Glomerular endothelial cell (primary cell): ENCODE measurements at places on chromosomes 6 and 20. TPM values are rescaled to one million over a fixed set of nuclear protein-coding genes. Genes with fewer than 3 reads are reported as not detected.

The HINT3 gene
- total RNA-seq, result 11.8 and 16.4 TPM in 2 replicates

The MATN4 gene
- not detected in 2 replicates for total RNA-seq

The PRKN gene
- total RNA-seq, result 0.63 and 0.93 TPM in 2 replicates

The CBLN4 gene
- not detected in 2 replicates for total RNA-seq

The SDCBP2 gene
- 3.2 and 4.4 TPM in 2 replicates for total RNA-seq

The VAPB gene
- 10.1 and 17.6 TPM in 2 replicates for total RNA-seq

The TMEM200A gene
- 9.3 and 15.9 TPM in 2 replicates for total RNA-seq

The SAMHD1 gene
- total RNA-seq, result 45.5 and 95.0 TPM in 2 replicates

The LRRN4 gene
- 19.4 and 59.0 TPM in 2 replicates for total RNA-seq

The HSPA1L gene
- 0.44 and 0.53 TPM in 2 replicates for total RNA-seq

The KCNB1 gene
- total RNA-seq, result not detected in 2 replicates

The ID4 gene
- total RNA-seq, result 0.24 and 1.1 TPM in 2 replicates

The MAS1 gene
- not detected in 2 replicates for total RNA-seq

The TCFL5 gene
- total RNA-seq, result 12.1 and 17.4 TPM in 2 replicates

The MEI4 gene
- not detected in 2 replicates for total RNA-seq

- DNase-seq, result no peak
Measured at GRCh38 chr6:36327226-36327918, 9.3 kb downstream of the BNIP5 start.

DNA sequence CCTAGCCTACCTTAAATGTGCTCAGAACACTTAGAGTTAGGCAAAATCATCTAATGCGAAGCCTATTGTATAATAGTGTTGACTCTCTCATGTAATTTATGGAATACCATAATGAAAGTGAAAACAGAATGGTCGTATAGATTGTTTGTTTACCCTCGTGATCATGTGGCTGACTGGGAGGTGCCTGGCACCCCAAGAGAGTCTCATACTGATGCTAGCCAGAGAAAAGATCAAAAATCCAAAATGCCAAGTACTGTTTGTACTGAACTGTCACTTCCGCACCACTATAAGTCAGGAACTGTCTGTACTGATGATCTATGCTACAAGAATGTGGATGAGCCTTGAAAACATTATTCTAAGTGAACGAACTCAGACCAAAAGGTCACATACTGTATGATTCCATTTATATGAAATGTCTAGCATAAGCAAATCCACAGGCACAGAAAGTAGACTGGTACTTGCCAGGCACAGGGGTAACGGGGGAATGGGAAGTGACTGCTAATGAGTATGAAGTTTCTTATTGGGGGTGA is 22.4 kb downstream of the ZMYND8 start:
- peak; percentile 97 for DNase-seq

DNA sequence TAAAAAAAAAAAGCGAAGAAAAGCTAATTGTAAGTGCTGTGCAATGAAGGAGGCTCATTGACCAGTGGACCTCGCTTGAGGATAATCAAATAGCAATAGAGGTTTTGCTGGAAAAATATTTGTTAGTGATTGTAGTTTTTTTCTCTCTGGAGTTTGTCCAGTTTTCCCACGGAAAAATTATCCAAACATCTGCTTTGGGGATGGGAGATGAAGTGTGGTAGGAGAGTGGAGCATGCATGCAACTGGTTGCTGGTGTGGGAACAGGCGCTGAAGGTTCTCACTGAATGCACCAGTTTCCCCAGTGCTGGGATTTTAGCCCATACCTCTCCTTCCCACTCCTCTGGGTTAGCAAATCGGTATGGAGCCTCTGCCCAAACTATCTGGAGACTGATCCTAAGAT is 281.7 kb upstream of the TAB2 start:
- no peak for DNase-seq

DNA sequence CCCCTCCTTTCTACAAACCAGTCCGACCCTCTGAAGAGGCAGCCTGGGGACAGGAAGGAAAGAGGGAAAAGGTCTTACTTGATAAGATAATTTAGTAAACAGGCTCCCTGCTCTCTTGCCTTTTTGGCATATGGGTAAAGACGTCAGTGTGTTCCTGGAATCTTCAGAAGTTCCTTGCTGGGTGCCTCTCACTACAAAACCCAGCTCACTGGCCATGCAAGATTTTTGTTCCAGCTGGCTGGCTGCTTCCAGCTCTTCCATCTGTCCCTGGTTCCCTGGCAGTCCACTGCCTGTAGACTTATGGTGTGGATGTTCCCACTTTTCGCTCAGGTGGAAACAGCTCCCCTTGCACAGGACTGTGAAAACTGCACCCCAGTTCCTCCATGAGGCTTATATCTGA is 57.4 kb downstream of the MOCS1 start:
- no peak for DNase-seq

- DNase-seq, result no peak
Measured at GRCh38 chr20:1868856-1869255, 26.4 kb upstream of the SIRPA start.

GRCh38 chr6:105832313-105832761 is 253.8 kb upstream of the PRDM1 start:
- DNase-seq, result no peak

DNA sequence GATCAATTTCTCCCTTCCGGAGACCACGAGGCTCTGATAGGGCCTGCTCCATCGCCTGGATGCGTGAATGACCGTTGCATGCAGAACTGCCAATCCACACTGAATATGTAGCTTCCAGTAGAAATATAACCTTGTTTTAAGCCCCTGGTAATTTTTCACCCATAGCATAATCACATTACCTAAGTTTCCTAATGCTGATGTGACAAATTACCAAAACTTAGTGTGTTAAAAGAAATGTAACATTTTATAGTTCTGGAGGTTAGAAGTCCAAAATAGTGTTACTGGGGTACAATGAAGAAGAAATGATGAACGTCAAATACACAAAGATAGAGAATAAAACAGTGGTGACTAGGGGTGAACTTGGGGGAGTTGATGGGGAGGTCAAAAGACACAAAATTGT is 22.0 kb upstream of the SIRPD start:
- DNase-seq, result no peak

GRCh38 chr6:100617633-100618350 is 153.1 kb upstream of the SIM1 start:
- no peak for DNase-seq

- DNase-seq, result no peak
Measured at GRCh38 chr20:54606380-54606779, 131.0 kb downstream of the DOK5 start.

DNA sequence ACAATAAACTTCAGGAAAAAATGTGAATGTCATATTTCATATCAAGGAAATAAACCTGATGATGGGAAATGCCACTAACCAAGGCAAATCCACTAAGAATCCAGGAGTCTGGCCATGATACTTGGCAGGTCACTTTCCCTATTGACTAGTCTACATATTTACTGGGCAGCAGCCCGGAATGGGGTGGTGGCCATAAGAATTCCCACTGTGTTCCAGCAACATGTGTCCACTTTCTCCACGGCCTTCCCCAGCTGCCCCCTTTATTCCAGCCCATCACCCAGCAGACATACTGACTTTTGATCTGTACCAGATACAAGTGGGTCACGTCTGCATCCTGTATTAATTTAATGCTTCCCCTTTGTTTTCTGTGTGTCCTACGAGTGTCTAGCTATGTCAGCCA is 234.5 kb upstream of the PRDM1 start:
- DNase-seq, result no peak

- no peak for DNase-seq
Measured at GRCh38 chr6:154885214-154885613, 109.9 kb upstream of the TIAM2 start.

DNA sequence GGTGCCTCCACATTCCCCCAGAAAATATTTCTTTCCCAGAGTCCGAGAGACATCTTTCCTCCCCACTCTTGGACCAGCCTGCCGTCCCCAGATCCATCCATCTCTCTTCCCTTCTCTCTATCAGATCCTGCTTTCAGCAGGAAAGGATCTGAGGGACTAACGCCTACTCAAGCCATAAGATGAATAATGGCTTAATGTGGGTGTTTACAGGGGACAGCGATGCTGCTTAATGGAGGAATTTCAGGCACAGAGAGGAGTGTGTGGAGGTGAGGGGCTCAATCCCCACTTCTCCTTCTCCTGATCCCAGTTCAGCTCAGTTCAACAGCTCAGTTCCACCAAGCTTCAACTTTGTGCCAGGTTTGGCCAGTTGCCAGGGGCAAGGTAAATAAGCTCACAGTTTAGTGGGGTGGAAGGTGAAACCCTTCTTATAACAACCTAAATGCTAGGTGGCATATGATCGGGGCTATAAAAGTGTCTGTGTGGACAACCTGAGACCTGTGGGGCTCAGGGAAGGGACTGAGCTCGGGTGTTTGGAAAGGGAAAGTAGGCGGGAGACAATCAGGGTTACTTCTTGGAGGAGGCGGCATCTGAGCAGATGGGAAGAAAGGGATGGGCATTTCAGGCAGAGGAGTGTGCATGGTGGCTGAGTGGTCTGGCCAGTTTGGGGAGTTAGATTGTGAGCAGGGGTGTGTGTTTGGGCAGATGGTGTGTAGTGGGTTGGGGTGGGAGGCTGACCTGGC is 55.8 kb downstream of the CDH22 start:
- no peak for DNase-seq

DNA sequence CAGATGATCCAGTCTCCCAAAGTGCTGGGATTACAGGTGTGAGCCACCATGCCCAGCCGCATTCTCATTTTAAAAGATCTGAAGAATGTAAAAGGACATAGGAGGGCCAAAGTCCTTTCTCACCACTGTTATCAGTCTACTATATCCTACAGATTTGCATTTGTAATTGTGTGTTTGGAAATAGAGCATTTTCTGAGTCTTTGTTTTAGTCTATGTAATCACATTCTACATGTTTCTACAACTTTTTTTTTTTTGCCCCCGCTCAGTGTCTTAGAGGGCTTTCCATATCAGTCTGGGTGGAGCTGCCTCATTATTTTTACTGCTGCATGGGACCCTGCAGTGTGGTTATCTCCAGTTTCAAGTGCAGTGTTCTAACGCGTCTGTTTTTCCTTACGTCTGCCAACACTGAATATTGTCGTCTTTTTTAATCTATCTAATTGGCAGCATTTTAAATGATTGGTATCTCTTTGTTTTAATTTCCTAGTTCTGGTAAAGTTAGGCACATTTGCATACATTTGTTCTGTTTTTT is 7.8 kb downstream of the CUL9 start:
- DNase-seq, result no peak

GRCh38 chr20:39986173-39986904 is 702.7 kb downstream of the MAFB start:
- no peak for DNase-seq

DNA sequence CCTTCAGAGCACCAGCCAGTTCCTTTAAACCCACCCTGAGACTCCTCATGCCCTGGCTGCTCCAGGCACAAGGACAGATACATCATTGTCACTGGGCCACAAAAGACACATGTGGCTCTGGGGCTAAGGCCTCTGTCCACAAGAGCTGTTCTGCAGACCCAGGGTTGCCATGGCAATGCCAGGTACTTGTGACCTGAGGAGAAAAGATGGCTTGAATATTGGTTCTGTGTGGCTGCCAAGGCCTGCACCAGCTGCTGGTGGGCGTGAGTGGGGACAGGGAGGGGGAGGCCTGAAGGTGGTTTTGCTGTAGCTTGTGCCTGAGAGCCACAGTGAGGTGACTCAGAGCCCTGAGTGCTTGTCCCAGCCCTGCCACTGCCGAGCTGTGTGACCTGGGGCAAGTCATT is 31.8 kb downstream of the SAYSD1 start:
- DNase-seq, result no peak

DNA sequence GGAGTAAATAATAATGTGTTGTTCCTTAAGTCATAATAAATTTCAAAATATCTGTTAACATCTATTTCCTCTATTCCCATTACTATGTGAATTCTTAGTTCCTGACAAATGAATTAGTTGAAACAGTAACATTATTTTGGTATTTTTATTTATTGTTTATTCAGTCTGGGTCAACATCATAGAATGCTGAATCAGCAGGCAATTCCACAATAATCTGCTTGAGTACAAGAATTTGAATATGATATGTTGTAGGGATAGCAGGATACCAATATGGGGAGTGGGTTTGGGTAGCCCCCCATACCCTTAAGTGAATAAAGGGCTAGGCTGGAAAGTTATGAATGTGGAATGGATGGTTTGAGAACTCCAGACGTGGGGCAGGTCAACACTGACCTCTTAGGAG is 373.2 kb upstream of the CHD6 start:
- DNase-seq, result no peak

- no peak for DNase-seq
Measured at GRCh38 chr6:121216928-121217327, 117.4 kb downstream of the TBC1D32 start.

DNA sequence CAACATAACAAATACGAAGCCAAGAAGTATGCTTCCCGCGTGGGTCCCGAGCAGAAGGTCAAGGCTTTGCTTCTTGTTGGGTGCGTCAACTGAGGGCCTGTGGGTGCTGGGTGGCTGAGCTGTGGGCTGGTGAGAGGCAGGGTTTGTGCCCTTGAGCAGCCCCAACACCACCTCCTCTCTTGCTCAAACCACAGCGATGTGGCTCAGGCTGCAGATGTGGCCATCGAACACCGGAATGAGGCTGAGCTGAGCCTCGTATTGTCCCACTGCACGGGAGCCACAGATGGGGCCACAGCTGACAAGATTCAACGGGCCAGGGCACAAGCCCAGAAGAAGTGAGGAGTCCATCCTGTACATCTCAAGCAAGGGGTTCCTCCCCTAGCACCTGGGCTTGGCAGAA is 7.0 kb upstream of the PTPRA start:
- no peak for DNase-seq

GRCh38 chr6:131146865-131147264 is 11.6 kb downstream of the AKAP7 start:
- DNase-seq, result no peak

GRCh38 chr6:107633680-107634323 is 143.9 kb downstream of the SOBP start:
- DNase-seq, result no peak

DNA sequence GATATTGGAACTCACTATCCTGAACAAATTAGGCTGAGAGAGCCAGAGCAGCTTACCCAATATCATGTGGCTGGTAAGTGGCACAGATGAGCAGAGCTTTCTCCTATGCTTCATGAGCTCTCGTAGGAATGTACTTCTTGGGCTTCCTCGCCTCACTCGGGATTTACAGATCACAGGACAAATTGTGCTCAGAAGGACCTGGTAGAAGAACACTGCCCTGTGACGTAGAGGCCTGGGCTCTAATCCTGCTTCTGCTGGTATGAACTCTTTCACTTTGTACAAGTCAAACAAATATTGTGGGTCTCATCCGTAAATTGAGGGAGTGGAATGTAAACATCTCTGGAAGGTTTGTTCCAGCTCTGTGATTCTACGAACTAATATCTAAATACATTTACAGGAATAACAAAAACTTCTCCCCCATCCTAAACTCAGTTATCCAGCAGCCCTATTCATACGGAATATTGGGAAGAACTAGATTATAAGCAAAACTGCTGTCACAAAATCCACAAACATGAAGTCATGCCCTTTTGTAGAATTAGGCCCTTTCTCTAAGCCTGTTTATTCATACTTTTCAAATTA is 187.6 kb downstream of the CLIC5 start:
- no peak for DNase-seq

DNA sequence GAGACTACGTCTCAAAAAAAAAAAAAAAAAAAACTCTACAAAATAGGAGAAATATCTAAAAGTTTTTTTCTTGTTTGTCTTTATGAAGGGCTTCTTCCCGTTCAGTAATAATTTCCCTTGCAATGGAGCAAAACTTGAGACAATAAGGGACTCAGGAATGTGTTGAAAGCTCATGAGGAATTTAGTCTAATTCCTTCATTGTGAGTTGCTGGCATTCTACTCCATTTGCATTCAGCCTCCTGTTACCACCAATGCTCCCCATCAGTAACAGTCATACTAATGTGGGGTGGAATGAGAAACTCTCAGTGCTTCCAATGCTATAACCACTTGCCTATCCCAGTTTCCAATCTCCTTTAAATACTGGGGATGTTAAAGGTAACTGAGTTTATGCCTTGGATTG is 576.7 kb upstream of the AGPAT4 start:
- DNase-seq, result no peak

GRCh38 chr20:61349447-61350165 is 97.5 kb downstream of the CDH4 start:
- DNase-seq, result no peak
